Epithelial cell of esophagus (primary cell): ENCODE measurements at places on chromosomes 11 and 22.

DNA sequence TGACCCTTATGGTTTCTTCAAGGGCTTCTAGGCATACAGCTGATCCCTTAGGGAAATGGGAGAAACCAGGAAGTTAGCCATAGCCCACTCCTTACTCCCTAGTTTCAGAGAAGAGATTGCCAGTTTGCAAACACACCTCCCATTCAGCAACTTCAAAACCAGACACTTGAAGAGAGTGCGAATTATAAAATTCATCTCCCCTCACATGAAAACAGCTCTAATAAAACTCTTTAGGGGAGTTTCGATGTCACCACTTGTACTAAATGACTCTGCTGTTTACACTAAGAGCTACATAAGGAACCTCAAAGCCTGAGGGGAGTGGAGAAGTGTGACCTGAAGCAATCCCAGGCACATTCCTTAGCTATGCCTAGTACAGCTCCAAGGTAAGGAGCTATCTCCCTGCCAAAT, 8.3 kb downstream of the LGR4 start:
- DNase-seq = peak; percentile 86

DNA sequence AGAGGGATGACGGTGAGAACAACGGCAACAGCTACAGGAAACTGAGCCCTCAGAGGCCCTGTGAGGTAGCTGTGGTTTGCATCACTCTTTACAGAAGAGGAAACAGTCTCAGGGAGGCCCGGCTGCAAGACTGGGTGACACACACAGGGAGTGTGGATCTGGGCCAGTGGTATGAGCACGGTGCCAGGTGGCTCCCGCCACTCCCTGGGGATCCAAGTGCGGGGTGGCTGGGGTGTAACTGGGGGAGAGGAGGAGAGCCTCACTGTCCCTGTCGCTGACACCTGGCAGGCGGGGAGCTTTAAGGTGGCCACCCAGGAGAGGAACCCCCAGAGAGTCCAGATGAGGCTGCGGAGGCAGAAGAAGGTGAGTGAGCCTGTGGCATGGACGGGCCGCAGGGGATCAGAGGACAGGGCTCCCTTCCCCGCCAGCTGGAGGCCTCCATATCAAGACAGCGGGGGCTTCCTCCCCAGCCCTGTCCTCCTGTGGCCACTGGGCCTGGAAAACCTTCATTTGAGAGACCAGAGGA, 5.6 kb downstream of the RGL4 start:
- DNase-seq = peak; percentile 19

DNA sequence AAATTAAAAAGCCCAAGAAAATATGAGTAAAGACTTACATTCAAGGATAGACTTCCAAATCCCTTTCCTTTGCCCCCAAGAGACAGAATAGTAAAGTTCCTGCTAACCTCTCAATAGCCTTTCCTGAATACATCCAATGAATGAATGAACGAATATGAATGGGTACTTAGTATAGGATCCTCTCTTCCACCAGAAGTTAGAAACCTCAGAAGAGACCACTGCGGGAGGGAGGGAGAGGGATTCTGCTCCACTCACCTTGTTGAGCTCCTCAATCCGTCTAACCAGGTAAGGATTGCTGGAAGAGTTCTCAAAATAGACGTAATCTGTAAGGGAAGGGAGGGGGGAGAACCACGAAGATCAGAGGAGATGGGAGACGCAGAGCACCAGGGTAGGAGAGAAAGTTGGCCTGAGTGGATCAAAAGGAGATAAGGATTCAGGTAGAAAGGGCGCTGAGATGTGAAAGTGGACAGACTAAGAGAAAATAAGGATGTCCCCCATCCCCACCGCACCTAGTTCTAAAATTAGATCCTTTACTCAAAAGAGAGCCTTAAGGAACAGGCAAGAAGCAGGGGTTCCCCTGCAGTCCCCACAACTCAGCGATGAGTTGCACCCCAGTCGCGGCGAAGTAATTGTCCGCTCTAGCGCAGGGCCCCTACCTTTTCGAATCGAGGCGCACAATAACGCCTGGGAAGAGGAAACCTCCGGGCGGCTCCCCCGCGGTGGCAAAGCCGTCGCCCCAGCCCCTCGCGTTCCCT, 1.1 kb downstream of the MTA2 start:
- DNase-seq = no peak

- peak; percentile 63 for DNase-seq
Measured at GRCh38 chr11:59283825-59284772, 71.4 kb upstream of the MPEG1 start.

DNA sequence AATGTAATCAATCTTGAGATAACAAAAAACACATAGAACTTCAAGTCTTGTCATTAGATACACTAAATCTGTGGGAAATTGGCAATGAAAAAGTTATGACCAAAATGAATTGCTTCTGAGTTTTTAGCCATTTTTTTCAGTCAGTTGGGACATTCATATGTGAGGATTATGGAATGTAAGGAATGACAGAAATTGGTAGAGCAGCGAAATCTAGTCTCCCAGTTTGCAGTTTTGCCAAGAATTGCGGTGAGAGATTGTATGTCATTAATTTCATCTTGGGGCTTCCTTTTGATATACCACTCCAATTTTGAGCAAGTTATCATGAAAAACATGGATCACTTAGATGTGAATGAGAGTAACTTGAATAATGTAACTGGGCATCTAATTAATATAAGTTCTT, 49.9 kb downstream of the SIK2 start:
- DNase-seq = no peak

- DNase-seq = peak; percentile 21
Measured at GRCh38 chr11:78391424-78391823, 26.2 kb downstream of the GAB2 start.

DNA sequence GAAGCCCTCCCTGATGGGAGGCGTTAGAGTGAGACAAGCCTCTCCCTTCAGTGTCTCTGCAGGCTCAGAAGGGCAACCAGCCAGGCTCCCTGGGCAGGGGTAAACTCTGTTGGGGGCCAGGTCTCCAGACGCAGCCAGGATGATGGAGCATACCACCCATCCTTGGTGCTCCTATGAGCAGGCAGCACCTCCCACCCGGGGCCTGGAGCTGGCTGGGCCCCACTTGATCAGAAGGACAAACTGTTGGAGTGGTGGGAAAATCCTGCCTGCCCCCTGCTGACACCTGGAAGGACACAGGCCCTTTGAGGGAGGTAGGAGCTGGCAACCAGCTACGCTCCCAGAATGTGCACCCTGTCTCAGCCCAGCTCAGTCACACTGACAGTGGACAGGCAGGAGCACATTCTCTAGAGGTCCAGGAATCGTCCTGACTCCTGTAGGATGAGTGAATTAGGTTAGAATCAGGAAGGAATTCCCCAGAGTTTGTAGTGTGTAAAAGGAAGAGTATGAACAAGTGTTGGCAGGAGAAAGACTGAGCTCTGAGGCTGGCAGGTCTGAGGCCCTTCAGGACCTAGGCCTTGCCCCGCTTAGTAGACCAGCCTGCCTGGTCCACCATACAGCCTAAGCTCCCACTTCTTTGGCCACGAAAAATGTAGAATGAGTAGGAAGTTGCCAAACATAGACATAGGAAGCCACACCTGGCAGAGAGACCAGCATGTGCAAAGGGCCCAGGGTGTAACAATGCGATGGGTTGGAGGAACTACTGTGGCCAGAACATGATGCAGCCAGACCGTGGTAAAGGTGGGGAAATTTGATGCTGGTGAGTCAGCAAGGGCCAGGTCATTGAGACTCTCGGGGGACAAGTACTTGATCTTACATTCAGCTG, 19.1 kb downstream of the ARHGEF17 start:
- peak; percentile 22 for DNase-seq

GRCh38 chr11:3074912-3075589, 17.8 kb upstream of the CARS1 start:
- no peak for DNase-seq

GRCh38 chr22:19394274-19395050, 37.1 kb downstream of the HIRA start:
- DNase-seq = no peak

GRCh38 chr22:40928657-40929056, 22.5 kb upstream of the RBX1 start:
- no peak for DNase-seq

GRCh38 chr22:46617207-46617985, 2.8 kb upstream of the GRAMD4 start:
- DNase-seq = no peak

- no peak for DNase-seq
Measured at GRCh38 chr11:88353835-88354496, 16.4 kb upstream of the CTSC start.

DNA sequence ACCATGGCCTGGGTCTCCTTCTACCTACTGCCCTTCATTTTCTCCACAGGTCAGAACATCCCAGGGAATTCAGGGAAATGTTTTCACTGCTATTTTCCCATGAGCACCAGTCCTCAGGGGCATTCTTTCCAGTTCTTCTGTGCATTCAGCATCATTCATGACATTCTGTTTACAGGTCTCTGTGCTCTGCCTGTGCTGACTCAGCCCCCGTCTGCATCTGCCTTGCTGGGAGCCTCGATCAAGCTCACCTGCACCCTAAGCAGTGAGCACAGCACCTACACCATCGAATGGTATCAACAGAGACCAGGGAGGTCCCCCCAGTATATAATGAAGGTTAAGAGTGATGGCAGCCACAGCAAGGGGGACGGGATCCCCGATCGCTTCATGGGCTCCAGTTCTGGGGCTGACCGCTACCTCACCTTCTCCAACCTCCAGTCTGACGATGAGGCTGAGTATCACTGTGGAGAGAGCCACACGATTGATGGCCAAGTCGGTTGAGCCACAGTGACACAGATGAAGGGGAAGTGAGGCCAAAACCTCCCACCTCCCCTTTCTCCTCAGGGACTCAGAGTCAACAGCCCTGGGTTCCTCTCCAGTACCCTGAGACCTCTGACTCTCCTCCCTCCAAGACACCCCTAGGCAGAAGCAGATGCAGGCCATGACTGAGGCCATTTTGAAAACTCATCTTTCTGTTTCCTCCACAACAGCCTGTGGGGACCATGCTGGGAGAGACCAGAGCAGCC, 15.9 kb upstream of the IGLL5 start:
- no peak for DNase-seq

GRCh38 chr11:10522276-10522675, 18.7 kb downstream of the RNF141 start:
- DNase-seq = no peak

- DNase-seq = no peak
Measured at GRCh38 chr11:130146796-130147195, 12.8 kb upstream of the ST14 start.

- no peak for DNase-seq
Measured at GRCh38 chr11:45809456-45810395, 4.8 kb downstream of the SLC35C1 start.

- peak; percentile 47 for DNase-seq
Measured at GRCh38 chr22:36546092-36546804, 17.3 kb upstream of the EIF3D start.

- no peak for DNase-seq
Measured at GRCh38 chr11:114150671-114151070, 91.2 kb downstream of the ZBTB16 start.

DNA sequence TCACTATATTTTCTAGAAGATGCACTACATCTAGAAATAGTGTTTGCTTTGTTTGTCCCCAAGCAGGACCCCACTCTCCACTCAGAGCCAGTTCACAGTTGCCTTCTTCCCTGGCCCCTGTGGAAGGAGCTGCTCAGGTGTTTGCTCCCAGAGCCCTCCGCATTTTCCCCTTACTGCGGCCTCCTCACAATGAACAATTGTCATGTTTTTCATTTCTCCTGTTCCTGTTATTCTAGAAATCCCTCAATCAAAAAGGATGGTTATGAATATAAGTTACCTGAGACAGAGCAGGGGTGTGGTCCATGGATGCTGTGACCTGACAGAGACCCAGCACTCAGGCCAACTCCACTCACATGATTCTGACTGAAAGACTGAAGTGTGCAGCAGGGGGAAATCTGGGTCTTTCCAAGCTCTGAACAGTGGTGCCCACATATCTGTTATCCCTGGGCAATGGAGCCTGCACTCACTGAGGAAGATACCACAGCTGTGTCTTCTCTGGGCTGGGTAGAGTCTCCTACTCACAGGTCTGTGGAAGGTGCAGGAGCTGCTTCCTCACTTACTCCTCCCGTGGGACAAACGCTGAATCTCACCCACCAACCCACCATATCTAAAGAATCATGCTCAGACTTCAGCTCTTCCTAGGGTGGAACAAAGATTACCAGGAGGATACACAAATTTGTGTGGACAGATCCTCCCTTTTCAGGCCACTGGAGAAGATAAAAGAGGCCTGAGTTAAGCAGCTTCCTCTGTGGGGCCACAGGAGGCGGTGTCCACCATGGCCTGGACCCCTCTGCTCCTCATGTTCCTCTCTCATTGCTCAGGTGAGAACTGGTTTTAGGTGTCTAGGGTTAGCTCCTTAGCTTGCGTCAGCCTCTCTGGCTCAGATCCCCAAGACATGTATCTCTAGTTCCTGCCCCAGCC, 87.1 kb upstream of the TOP3B start:
- DNase-seq = no peak

DNA sequence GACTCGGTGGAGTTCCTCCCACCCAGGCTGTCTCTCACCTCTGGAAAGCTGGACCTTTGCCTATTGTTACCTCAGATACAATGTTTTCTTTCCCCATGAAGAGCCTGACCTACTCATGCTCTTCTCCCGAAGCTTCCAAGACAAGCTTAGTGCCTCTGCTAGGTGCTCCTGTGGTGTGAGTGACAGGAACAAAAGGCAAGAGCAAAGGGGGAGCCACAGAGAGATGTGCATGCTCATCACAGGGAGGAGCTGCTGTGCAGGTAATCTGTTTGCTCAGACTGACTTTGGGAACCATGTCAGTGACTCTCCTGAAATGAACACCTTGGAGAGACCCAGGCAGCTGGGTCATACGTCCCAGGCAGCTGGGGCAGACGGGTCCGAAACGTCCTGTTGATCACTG, 53.6 kb upstream of the VSTM5 start:
- DNase-seq = peak; percentile 22

- DNase-seq = no peak
Measured at GRCh38 chr11:122360875-122361274, 244.9 kb upstream of the BLID start.

- DNase-seq = peak; percentile 81
Measured at GRCh38 chr11:57399221-57399620, 8.8 kb upstream of the PRG2 start.

DNA sequence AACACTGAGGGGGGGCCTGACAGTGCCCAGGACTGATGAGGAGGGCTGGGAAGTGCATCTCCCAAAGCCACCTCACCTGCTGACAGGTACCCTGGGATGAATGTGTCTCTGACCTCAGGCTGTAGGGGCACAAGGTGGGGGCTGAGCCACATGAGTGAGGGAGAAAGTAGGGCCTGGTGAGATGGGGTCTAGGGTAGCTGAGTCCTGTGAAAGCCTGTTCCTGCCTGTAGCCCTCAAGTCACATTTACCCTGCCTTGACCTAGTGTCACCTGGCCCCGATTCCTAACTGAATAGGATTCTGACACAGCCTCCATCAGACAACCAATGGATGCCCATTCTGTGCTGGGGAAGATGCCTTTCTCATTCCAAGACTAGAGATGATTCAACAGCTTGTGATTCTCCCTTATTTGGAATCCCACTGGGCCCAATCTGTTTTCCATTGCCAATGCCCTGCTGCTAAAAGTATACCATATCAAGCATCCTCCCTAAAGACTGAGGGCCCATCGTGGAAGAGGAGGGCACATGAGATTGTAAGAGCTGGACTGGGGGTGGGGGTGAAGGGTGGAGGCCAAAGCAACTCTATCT, 11.1 kb upstream of the RFPL1 start:
- no peak for DNase-seq
